Muscle of leg (tissue), 16 donors: ENCODE measurements at places on chromosomes 7 and 10.

- H3K4me3 ChIP-seq, result no peak overlapping the region
- no peak overlapping the region for H3K27ac ChIP-seq
- peaks cover 8% of the 10 kb centered on the region for H3K4me1 ChIP-seq
- no peaks in the 10 kb centered on the region for H3K36me3 ChIP-seq
- H3K27me3 ChIP-seq, result no peaks in the 10 kb centered on the region
Measured at GRCh38 chr7:34208878-34209621, 303.7 kb downstream of the BMPER start.

GRCh38 chr10:3889961-3890522, 105.0 kb upstream of the KLF6 start:
- peaks cover 23% of the 10 kb centered on the region for H3K4me1 ChIP-seq
- no peak overlapping the region for H3K27ac ChIP-seq
- no peak for DNase-seq
- H3K36me3 ChIP-seq, result no peaks in the 10 kb centered on the region

DNA sequence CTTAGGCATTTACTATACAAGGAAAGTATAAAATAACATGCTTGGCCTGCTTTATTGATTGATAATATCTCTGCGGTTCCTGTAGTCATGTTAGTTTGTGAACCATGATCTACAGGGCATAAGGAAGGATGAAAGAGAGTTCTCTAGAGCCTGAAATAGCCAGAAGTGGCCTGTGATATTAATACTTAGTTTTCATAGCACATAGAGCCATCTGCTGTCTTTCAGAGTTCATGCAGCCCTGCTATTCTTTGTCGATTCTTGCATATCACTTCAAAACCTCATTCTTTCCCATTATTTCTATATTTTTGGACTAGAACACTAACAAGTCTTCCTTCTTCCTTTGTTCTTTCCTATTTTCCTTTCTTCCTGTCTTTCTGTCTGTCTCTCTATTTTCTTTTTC, 26.4 kb upstream of the PRKG1 start:
- H3K36me3 ChIP-seq, result no peaks in the 10 kb centered on the region
- no peaks in the 10 kb centered on the region for H3K4me1 ChIP-seq

- H3K4me3 ChIP-seq, result no peak overlapping the region
- no peak for DNase-seq
- H3K27me3 ChIP-seq, result no peaks in the 10 kb centered on the region
- no peaks in the 10 kb centered on the region for H3K36me3 ChIP-seq
Measured at GRCh38 chr7:136228171-136228570, 251.0 kb upstream of the MTPN start.

DNA sequence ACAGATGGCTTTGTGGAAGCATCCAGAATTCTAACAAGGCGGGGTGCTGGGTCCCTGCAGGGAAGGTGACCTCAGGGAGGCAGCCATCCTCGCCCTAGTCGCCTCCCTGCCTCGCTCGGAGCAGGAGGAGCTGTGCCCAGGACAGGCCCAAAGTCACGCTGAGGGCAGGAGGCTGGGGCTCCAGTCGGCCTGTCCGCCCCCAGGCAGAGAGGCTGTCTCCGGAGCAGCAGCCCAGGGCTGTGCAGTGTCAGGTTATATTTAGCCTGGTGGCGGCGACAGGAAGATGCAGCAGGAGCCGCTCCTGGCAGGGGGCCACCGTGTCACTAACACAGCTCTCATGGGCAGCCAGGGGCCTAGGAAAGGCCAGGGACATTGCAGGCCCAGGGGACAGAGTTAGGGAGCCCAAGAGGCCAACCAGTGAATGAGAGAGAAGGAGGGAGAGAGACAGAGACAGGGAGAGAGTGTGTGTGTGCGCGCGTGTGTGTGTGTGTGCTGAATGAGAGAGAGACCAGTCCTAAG, 13.5 kb downstream of the KCNH2 start:
- H3K36me3 ChIP-seq, result no peaks in the 10 kb centered on the region
- peak; percentile 60 for DNase-seq
- H3K4me1 ChIP-seq, result peaks cover 70% of the 10 kb centered on the region

DNA sequence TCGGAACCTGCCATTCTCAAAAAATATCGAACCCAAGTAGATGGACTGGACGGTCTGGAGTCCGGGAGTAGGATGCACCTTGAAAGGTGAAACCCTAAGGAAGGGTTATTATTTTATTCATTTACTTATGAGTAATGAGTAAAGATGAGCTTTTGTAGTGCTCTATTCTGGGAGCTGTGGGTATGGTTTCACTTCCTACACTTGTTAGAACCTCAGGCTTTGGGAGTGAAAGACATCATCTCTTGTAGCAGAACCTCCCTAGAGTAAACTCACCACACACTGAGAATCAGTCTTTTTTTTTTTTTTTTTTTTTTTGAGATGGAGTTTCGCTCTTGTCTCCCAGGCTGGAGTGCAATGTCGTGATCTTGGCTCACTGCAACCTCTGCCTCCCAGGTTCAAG, 389.4 kb upstream of the AUTS2 start:
- no peak for DNase-seq
- H3K27ac ChIP-seq, result no peak overlapping the region
- no peak overlapping the region for H3K4me3 ChIP-seq
- no peaks in the 10 kb centered on the region for H3K36me3 ChIP-seq
- no peaks in the 10 kb centered on the region for H3K27me3 ChIP-seq

GRCh38 chr10:132403511-132404168, 6.6 kb downstream of the PWWP2B start:
- H3K27me3 ChIP-seq, result no peaks in the 10 kb centered on the region
- peaks cover 59% of the 10 kb centered on the region for H3K4me1 ChIP-seq
- H3K36me3 ChIP-seq, result peaks cover 22% of the 10 kb centered on the region
- no peak for DNase-seq

DNA sequence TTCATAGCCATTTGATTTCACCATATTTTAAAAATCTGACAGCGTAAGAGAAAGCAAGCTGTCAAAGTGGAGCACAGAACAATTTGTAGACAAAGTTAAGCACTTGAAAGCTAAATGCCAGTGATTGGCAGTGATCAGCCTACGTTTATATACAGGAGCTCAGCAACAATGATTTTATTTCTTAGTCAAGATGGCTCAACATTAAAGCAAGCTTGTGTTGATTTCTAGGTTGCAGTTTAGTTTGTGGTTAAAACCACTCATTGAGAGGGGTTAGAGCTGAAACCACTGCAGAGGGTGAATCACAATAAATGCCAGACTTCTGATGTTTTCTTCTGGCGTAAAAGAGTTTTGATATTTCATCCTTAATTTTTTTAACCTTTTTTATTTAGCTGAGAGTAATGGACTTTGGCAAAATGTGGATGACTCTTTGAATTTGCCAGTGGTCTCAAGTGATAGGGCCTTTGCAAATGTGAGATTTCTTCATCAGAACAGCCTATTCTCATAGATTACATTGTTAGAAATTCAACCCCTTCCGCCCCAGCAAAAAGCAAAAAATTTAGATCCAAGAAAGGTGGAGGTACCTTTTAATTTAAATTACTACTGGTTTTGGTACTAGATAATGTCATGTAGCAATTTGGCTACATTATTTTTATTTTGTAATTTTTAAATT, 73.8 kb downstream of the SHOC2 start:
- H3K27ac ChIP-seq, result no peak overlapping the region
- H3K4me1 ChIP-seq, result no peaks in the 10 kb centered on the region
- no peaks in the 10 kb centered on the region for H3K36me3 ChIP-seq
- no peak overlapping the region for H3K4me3 ChIP-seq
- H3K27me3 ChIP-seq, result no peaks in the 10 kb centered on the region

DNA sequence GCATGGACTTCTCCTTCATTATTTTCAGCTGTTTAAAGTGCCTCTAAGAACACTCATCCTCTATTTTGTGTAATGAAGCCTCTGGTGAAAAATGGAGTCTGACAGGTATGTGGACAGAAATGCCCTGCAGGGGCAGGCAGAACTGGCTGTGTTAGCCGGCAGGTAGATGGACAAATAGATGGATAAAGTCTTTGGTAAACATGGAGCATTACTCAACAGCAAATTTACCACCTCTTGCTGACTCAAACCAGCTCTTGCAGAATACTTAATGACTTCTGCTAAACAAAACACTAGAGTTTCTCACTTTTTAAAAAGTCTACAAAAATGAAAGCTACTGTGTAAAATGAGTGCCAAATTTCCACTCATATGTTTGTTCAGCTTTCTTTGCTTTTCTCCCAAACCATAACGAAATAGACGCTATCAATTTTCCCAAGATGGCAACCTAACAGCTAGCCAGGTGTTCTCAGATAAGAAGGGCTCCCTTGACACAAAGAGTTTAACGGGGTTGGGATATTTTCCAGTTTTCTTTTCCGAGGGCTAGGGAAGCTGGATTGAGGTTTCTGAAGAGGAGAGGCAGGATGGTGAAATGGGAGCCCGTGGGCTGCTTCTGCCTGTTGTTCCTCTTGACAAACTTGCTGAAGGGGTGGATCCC, 71.9 kb upstream of the HABP2 start:
- no peaks in the 10 kb centered on the region for H3K27me3 ChIP-seq
- DNase-seq, result no peak
- H3K27ac ChIP-seq, result no peak overlapping the region

DNA sequence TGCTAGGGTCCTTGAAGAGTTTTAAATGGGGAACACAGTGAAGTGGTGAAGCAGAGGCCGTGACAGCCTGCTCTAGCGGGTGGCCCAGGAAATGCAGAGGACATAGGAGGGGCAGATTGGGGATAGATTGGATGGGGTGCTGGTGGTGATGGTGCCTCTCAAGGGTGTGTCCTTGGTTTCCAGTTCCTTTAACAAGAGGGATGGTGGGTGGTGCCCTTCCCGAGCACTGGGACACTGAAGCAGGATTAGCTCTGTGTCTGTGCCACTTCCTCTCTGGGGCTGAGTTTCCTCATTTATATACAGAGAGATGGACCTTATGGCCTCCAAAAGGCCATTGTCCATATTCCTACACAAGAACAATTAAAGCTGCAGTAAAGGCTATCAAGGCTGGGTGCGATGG, 285.5 kb downstream of the TCF7L2 start:
- H3K27ac ChIP-seq, result no peak overlapping the region
- no peaks in the 10 kb centered on the region for H3K36me3 ChIP-seq
- DNase-seq, result peak; percentile 28

DNA sequence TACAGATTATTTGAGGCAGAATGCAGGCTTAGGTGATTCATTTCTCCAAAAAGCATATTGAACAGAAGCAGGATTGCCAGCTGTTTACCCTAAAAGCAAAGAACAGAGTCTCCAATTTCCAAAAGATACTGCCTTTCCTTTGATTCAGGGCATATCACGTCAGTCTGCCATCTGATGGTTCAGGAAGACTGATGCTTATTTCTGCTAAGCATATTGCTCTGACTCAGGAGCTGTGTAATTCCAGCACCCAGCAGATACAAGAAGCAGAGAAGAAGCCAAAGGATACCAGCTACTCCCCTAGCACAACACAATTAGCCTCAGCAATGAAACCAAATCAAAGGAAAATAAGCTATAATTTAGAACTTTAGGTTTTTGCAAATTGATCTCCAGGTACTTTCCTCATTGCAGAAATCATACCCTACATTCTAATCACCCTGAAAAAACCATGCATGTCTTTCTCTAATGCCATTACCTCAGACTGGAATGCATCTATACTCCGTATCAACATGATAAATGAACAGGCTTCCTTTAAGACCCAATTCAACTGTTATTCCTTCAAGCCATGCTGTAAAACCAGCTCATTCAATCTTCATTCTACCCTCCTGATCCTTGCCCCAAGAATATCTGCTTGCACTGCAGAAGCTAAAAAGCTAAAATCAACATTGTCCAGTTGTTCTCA, 55.1 kb downstream of the ABI1 start:
- H3K4me1 ChIP-seq, result no peaks in the 10 kb centered on the region
- H3K27me3 ChIP-seq, result no peaks in the 10 kb centered on the region
- H3K36me3 ChIP-seq, result no peaks in the 10 kb centered on the region
- H3K4me3 ChIP-seq, result no peak overlapping the region
- no peak overlapping the region for H3K27ac ChIP-seq

DNA sequence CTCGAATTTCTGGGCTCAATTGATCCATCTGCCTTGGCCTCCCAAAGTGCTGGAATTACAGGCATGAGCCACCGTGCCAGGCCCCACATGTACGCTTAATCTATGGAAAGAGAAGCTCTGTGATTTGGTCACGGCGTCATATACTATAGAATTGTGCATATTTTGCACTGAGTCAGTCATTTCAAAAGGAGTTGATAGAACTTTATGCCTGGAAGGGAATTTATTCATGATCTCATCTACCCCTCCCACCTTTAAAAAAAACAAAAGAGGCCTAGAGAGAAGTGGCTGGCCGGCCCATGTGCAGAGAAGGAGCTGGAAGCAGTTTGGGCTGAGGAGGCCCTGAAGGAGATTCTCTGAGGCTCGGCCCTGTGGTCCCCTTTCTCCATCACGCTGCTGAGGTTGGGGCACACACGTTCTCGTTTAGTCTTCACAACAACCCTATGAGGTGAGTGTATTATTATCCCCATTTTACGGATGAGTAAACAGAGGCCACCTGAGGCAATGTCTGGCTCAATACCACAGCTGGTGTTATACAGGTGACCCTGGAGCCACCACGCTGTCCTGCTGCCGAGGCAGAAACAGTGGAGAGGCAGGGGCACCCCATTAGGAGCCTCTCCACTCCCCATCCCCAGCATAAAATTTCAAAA, 47.2 kb upstream of the ZRANB1 start:
- no peaks in the 10 kb centered on the region for H3K36me3 ChIP-seq
- H3K4me3 ChIP-seq, result no peak overlapping the region
- H3K27me3 ChIP-seq, result peaks cover 3% of the 10 kb centered on the region
- peaks cover 2% of the 10 kb centered on the region for H3K4me1 ChIP-seq

DNA sequence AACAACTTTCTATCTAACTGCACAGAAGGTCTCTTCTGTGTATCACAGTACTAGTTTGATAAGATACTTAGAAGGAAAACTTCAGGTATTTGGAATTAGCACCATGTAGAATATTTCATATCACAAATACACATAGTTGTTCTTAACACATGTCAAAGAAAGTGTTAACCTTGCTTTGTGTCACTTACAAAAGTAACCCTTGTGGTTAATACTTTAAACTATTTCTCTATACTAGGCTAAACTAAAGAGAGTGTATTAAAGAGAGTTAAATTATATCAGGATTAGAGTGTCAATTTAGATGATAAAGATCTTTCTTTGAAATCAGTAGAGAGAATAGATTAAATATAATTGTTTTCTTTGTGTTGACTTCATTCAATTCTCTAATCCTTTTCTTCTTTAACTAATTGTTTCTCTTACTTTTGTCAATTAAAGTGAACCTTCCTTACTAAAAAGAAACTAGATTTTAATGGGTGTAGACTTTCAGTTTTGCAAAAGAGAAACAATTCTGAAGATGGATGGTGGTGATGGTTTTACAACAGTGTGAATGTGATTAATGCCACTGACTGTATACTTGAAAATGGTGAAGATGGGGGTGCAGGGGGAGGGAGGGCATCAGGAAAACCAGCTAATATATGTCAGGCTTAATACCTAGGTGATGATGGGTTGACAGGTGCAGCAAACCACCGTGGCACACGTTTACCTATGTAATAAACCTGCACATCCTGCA, 67.8 kb downstream of the CHN2 start:
- no peaks in the 10 kb centered on the region for H3K36me3 ChIP-seq
- H3K4me3 ChIP-seq, result no peak overlapping the region
- no peak for DNase-seq
- H3K4me1 ChIP-seq, result peaks cover 3% of the 10 kb centered on the region

GRCh38 chr7:37786741-37787569, 61.4 kb upstream of the NME8 start:
- no peak overlapping the region for H3K4me3 ChIP-seq
- no peak overlapping the region for H3K27ac ChIP-seq
- peak; percentile 53 for DNase-seq
- no peaks in the 10 kb centered on the region for H3K4me1 ChIP-seq
